ENCODE measurements at places on chromosomes 12 and 14. TPM values are rescaled to one million over a fixed set of nuclear protein-coding genes. Genes with fewer than 3 reads are reported as not detected.

Gene KRT77
- not detected for total RNA-seq

GRCh38 chr12:79252358-79253075 lies 387.9 kb downstream of the SYT1 start:
- ATAC-seq = no peak

DNA sequence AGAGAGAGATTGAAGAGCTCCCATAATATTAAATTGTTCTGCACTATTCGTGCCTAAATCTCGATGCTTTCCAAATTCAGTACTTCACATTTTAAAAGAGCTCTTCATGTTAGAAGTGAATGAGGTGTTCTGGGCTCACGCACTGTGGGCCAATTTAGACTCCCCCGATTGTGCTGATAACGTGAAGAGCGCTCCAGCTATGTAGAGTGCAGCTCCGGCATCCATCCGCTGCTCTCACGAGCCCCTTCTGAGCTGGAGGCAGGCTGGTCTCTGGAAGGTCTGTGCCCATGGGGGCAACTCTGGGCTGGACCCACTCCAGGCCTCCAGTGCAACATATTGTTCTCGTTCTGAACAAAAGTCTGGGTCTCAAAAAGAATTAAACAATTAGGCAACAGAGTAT lies 692.6 kb downstream of the VRK1 start:
- no peak for ATAC-seq

Gene TMPRSS12
- total RNA-seq = not detected

Gene KLHL33
- total RNA-seq = 0.04 TPM
